Activated T-cell treated with anti-CD3 and anti-CD28 coated beads, Interleukin-2, amount 50 U/mL, for 24 hours (primary cell): ENCODE measurements at places on chromosomes 1 and 21.

DNA sequence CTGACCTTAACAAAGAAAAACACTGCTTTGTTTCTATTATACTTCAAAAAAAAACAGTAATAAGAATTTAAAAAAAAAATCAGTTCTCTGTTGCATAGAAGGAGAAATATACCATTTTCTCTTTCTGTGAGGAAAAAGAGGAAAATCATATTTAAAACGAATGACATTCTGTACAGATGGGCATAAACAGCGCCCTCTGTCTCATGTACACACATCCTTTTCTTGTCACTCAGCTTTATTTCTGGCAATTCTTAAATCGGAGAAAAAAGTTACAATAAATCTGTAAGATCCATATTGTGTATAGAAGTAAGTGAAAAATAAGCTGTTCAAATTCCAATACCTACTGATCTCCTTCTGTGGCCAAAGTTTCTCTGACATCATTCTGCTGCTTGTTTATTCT, 245.4 kb downstream of the SMYD3 start:
- no peak for DNase-seq

DNA sequence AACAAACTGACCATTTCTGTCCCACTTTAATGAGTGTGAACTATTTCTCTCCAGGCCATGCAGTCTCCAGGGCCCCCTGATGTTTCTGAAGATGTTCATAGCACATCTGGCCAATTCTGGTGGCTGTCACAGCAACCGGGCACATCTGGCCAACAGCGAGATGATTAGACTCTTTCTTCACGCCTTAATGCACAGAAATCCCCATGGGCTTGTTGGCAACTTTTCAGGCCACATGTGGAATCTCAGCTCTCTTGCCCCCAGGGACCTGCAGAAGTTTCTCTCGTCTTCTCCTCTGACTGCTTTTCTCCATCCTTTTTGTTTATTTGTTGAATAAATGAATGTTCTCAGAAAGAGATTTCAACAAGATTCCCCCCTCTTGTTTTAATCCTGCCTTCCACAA, 71.2 kb upstream of the HMGB4 start:
- no peak for DNase-seq

DNA sequence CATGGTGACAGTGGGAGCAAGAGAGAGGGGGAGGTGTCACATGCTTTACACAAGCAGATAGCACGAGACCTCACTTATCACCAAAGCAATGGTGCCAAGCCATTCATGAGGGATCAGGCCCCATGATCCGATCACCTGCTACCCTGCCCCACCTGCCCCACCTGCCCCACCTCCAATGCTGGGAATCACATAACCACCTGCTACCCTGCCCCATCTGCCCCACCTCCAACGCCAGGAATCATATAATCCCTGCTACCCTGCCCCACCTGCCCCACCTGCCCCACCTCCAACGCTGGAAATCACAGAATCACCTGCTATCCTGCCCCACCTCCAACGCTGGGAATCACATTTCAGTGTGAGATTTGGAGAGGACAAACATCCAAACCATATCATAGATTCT, 10.6 kb upstream of the AIRE start:
- no peak for DNase-seq

DNA sequence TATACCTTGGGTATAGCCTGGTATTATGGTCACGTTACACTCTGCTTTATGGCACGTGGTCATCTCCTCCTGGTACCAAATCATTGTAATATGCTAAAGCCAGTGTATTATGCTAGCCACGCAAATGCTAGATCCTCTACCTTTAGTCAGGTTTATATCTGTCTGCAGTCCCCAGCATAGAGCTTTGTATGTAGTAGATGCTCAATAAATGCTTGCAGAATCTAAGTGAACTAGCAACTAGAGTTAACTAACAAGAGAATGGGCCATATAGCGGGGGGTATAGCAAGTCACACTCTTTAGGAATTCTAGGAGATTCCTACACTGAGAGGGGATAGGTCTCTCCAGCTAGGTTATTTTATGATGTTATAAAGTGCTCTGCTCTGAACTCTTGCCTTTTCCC, 3.0 kb downstream of the MOV10 start:
- no peak for DNase-seq

- no peak for DNase-seq
These were observed 6.7 kb downstream of the KNCN start for GRCh38 chr1:46544561-46545240.

- no peak for DNase-seq
These were observed 19.5 kb upstream of the SH2D2A start for GRCh38 chr1:156836041-156836654.

GRCh38 chr1:179175011-179175841, 54.3 kb downstream of the ABL2 start:
- DNase-seq: no peak

- peak; percentile 36 for DNase-seq
These were observed 10.7 kb upstream of the ELF3 start for GRCh38 chr1:201999625-202000238.

GRCh38 chr1:221708076-221708571, 33.8 kb downstream of the DUSP10 start:
- DNase-seq: no peak

DNA sequence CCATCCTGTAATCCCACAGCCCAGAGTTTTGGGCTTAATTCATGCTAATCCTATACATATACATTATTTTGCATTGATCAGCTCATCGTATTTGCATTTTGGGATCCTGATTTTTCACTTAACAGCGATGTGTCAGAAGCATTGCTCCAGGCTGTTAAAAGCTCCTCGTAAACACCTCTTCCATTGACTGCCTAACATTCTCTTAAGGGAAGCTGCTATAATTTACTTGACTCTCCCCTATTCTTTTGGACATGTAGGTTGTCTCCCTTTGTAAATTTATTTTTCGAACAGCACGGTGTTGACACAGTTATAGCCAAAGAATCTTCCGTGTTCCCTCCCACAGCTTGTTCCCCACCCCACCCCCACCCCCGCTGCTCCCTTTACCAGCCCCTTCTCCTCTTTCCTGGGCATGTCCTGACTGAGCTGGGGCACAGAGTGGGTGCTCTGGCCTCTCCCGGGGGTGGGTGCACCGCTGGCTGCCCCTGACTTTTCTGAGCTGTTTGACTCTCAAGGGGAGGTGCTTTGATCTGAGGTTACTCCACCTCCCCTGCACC, 22.8 kb downstream of the LDLRAP1 start:
- DNase-seq: no peak

DNA sequence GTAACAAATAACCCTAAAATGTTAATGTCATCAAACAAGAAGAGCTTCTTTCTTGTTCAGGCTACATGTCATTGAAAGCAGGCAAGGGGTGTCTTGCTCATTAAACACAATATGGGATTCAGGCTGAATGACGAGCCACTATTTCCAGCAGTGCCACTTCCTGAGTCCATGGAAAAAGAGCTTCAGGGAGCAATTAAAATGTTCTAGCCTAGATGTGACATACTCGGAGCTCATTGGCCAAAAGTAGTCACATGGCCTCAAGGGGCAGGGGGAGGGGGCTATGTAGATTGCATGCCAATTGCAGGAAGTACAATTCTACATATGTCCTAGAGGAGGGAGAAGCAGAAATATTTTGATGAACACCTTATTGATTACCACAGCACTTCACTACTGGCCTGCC, 685.3 kb upstream of the ADGRL2 start:
- no peak for DNase-seq

GRCh38 chr1:156319664-156320063, 18.4 kb downstream of the CCT3 start:
- DNase-seq: peak; percentile 26

DNA sequence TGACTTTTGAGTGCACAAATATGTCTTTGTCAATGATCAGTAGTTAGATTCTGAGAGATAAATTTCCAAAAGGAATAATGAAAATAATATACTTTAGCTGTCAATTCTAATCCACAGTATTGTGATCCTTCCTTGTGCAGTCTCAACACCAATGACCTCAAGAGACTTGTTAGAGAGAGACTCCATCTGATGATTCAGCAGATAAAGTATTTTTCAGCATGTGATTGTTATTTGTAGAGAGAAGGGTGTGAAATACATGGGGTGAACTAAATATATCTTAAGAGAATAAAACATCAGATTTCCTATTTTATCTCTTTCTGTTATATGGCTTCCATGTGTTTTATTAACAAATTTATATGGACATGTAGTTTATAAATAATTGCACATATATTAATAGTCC, 5.9 kb upstream of the ZNF124 start:
- no peak for DNase-seq

DNA sequence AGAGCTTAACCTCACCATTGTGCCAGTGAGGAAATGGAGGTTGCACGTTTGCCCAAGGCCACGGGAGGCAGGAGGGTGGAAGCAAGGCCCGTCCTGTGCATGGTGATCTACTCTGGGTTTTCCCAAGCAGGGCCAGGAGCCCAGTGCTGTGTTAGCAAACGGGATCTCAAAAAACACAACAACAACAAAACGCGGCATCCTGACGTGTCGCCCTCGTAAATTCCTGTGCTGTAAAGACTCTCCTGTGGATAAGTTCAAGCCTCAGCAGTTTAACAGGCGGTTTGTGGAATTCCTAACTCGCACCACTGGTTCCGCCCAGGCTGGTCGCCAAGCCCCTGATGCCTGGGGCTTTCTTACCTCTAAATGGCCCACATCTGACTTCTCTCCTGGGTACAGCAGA, 39.1 kb downstream of the TFF3 start:
- DNase-seq: no peak

DNA sequence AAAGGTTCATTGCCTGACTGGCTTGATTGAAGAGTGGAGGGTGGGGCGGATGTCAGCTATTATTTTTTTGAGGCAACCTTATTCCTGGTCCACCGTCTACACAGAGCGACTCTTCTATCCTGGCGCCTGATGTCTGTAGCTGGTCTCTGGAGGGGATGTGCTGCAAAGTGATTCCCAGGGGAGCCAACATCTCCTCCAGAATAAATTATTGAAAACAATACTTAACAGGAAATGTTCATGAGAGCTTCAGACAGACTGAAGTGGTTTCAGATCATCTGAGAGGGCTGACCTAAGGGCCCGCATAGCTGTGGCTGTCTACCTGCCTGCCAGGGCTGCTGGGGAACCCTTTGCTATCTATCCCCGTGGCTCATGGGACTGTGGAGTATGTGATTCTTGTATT, 66.7 kb downstream of the TEX35 start:
- no peak for DNase-seq

DNA sequence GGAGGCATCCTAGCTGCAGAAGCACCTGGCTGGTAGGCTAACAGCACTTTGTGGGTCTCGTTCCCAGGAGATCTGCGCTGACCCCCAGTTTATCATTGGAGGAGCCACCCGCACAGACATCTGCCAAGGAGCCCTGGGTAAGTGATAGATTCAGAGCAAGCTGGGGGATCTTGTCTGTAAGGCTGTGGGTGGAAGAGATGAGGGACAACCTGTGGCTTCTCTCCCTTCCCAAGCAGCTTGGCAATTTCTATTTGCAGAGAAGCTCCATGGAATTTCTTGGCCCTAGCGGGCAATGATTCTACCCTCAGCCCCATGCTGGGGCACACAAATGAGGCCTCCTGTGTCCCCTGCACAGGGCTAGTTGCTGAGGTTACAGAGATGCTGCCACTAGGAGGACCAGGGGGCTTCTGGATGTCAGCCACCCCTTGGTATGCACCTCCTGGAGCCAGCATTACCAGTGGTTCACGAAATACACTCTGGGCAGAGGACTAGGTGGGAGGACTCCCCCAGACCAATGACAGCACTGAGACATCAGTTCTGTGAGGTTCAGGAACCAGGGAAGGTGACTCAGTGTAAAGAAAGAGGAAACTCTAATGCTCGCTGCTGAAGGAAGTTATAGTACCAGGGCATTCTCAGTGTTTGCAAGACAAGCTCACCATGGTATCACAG, 5.5 kb downstream of the CAPN2 start:
- DNase-seq: no peak

GRCh38 chr1:197807216-197807615, 31.9 kb upstream of the DENND1B start:
- no peak for DNase-seq

- DNase-seq: no peak
These were observed 14.6 kb upstream of the UMODL1 start for GRCh38 chr21:42056468-42056867.

DNA sequence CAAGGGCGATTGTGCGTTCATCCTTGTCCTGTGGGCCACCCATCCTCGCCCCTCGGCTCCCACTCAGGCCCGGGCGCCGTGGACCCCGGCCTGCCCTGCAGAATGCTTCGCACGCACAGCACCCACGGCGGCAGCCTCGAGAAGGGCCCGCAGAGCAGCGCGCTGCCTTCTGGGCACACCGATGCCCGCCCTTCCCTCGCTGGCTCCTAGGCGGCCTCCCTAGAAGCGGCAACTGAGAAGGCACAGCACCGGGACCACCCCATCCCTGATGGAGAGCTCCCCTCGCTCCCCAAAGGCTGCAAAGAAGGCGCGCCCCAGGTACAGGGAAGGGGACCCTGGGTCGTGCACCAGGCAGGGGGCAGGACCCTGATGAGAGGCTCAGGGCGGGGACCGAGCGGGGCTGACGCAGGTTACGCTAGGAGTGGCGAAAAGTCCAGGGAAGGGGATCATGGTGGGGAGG, 971 bp downstream of the CAPZB start:
- DNase-seq: peak; percentile 54

DNA sequence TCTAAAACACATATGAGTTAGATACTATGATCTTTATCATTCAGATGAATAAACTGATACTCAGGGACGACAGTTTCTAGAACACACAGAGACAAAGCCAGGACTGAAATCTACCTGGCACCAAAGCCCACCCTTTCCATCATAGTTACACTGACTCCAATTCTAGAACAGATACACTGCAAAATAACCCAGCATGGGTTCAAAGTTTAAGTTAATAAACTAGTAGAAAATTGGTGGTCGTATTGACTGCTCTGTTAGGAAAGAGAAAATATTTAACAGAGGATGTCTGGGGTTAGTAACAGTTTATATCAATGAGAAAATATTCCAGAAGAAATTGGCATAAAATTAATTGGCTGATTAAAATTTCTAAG, 60.8 kb upstream of the BCL9 start:
- no peak for DNase-seq

GRCh38 chr1:190338829-190339228, 138.8 kb downstream of the BRINP3 start:
- no peak for DNase-seq

DNA sequence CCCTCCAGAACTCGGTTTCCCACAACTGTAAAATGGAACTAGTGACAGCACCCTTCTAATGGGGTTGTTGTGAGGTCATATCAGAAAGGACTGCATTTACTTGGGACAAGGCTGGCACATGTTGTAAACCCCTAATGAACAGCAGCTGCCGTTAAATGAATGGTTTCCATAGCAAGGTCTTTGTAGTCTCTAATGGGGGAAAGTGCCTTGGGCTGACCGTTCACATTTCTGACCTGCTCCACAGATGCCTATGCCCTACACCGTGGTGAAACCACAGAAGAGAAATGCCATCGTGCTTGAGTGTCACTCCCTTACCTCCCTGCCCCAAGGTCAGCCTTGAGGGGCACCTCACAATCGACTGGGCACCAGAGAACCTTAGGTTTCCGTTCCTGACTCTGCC, 143.1 kb downstream of the ZSCAN20 start:
- DNase-seq: no peak

- no peak for DNase-seq
These were observed 38.7 kb upstream of the NEK7 start for GRCh38 chr1:198118134-198118533.

- DNase-seq: no peak
These were observed 424.4 kb upstream of the NFIA start for GRCh38 chr1:60657926-60658325.

GRCh38 chr1:179925922-179926849, 28.4 kb upstream of the CEP350 start:
- DNase-seq: no peak

- no peak for DNase-seq
These were observed 1.5 kb downstream of the STYXL2 start for GRCh38 chr1:167095368-167095767.
